ENCODE measurements at places on chromosomes 6 and 20.

GRCh38 chr20:33653900-33654596 is 8.1 kb upstream of the C20orf144 start:
- DNase-seq: no peak

DNA sequence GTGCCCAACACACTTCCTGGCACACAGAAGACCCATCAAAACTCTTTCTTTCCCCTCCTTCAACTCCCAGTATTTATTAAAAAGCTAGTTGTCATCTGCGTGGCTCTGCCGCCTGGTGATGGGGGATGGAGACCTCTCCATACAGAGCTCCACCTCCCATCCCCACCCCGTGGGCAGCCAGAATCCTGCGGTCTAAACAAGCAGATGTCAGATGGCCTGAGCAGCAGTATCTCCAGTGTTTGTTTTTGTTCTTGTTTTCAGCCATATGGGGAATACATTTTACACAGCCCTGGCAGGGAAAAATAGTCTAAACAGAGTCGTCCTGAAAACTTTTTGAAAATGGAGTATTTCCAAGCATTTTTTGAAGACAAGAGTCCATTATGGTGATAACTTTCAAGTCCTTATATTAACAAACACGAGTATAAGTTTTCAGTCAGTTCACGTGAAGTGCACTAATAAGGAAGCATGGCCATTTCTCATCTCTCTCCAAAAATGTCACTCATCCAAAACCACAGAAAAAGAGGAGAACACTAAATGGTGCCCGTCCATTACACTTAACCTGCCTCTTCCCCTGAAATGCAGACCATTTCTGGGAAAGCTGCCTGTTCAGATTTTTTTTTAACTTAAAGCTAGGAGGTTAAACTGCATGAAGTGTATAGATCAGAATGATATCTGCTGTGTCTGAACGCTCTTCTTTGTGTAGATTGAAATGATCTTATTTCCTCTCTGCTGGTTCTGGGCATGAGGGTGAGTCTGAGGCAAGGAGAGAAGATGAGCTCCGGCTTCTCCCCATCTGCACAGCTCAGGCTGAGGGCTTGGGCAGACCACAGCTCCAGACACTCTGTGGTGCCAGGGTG is 91.0 kb downstream of the TCP11 start:
- peak; percentile 83 for DNase-seq

DNA sequence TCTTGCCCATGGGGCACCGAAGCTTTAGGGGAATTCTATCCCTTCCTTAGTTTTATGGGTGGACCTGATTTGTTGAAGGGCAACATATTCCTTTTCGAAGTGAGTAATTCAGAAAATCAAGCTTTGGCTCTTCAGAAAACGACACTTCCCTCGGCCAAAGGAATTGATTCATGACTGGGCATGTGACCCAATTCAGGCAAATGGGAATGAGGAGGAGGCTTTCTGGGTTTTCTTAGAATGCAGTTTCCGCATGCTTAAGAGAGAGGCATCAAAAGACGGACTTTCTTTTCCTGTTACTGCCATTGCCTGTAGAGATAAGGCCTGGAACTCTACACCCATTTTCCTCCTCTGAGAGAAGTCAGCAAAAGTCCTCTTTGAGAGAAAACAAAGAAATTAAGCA is 179.5 kb downstream of the RFPL4B start:
- no peak for DNase-seq

GRCh38 chr20:2918096-2919049 is 45.1 kb downstream of the PTPRA start:
- DNase-seq: no peak

DNA sequence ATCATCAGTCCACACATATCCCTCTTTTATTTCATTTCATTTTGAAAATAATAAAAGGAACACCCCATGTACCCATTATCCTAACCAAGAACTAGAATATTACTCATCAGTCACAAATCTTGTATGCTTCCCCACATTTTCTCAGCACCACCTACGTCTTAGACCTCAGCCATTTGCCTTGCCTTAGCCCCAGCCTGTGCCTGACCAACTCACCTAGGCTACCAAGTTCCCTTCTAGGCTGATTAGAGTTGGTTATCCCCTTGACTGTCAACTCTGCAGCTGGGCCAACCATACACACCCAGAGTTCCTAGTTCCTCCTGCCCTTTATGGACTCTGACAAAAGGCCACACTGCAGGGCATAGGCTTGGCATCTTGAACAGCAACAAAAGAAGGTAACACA is 33.4 kb upstream of the IPCEF1 start:
- no peak for DNase-seq

Measured in hindlimb muscle (tissue), 1 donor.